ENCODE measurements at places on chromosomes 16 and 17.
A peak's percentile ranks its signal among the peaks of the same experiment; 100 is the strongest.

GRCh38 chr16:81224824-81225223, 13.7 kb upstream of the BCO1 start:
- DNase-seq: no peak

DNA sequence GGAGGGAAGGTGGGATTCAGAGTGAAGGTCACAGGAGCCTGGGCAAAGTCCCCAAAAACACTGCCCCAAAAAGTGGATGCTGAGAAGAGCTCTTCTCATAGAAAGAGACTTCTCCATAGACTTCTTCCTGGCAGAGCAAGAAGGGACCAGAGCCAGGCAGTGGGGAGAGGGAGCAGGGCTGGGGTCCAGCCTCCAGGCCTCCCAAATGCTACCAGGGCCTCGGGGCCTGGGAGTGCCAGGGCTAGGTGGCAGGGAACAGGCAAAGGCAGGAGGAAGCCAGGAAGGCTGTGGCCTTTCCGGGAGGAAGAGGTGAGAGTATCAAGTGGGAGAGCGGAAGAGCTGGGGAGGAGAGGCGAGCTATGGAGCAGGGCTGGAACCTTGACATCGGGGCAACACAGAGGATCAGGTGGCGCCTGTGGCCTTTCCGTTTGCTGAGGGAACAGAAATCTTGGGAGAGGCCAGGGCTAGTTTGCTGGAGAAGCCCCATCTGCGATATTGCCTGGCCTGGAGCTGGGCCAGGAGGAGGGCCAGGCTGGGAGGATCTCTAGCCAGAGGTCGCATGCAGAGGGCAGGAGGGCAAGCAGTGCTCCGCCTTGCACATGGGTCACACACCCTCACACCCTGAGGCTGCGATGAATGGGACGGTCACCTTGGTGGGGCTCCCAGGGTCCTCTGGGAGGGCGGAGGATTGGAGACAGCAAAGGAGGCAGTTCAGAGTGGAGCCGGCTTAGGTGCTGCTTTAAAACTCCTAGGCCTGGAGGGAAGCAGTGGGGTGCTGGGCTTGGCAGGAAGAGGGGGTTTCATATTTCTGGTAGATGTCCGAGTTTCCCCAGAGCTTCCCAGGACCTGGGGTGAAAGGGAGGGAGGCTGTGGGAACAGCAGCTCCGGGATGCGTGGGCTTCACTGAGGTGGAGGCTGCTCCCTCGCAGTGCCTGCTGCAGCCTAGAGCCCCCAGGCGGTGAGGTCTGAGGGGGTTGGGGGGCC, 3.4 kb downstream of the SLC16A5 start:
- DNase-seq: no peak

GRCh38 chr16:81855552-81856153, 76.6 kb downstream of the PLCG2 start:
- DNase-seq: no peak

GRCh38 chr17:72600934-72601333, 480.1 kb downstream of the SOX9 start:
- no peak for DNase-seq

- DNase-seq: no peak
Observed at GRCh38 chr17:46947216-46947615, 24.3 kb downstream of the GOSR2 start.

DNA sequence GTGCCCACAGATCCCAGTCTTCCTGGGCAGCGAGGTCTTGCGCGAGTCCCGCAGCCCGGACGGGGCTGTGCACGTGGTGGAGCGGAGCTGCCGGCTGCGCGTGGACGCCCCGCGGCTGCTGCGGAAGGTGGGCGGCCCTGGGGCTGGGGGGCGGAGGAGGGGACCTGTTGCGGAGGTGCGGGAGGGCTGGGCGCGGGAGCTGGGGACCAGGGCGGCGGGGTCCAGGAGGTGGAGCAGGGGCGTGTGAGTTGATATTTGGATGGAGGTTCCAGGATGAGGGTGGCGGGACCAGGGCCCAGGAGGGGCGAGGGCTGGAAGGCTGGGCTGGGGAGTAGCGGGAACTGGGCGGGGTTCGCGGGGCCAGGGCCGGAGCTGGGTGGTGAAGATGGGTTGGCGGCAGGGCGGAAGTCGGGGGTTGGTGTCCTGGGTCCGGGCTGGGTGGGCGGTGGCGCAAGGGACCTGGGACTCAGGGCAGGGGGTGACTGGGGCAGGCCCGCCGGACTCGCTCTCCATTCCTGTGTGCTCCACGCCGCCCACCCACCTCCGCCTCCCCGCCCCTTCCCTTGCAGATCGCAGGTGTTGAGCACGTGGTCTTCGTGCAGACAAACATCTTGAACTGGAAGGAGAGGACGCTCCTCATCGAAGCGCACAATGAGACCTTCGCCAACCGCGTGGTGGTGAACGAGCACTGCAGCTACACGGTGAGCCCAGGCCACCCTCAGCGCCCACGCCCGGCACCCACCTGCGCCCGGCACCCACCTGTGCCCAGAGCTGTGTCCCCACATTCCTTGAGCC, 29.6 kb downstream of the SEC14L5 start:
- no peak for DNase-seq

DNA sequence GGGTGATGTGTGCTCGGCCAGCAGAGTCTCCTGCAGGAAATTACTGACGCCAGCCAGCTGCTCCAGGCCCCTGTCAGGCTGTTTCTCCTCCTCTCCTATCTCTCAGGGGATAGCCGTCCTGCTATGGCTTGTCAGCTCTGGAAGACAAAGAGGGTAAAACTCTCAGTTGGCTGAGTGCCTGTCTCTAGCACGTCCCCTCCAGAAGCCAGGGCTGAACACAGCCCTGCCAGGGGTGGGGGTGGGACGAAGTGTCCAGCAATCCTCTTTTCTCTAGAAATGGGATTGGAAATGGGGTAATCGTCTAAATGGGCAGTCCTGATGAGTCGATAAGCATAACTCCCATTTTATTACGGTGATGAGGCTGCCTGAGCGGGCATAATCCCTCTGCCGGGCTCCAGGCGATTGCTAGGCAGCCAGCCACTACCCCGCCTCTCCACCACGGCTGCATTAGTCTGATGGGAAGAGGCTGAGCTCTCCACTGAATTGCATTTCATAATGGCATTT, 89.1 kb upstream of the GNAO1 start:
- DNase-seq: no peak

DNA sequence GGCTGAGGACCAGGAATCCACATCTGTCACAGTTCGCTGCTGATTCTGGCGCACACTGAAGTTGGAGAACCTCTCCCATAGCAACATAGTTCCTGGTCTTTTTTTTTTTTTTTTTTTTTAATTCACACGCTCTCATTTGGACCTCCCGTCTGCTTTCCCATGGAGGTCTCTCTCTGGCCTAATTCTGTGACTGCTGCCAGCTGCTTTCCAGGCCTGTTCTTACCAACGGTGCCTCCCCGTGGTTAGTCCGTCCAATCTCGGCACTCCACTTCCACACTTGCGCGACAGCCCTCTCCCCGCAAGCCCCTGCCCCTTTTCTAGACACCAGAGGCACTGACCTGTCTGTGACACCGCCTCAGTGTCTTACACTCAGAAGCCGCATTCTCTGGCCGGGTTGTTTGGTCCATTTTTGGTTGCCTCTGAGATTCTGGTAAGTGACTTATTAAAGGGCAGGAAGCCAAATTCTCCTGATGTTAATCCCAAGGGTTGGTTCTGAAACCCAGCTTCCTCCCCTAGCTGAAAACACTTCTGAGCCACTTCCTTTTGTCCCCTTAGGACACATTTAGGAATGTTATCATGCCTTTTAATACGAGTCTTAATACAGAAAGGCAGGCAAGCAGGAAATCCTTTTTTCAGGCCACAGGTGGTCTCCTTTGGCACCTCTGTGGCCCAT, 1.1 kb upstream of the AKTIP start:
- DNase-seq: peak; percentile 44

DNA sequence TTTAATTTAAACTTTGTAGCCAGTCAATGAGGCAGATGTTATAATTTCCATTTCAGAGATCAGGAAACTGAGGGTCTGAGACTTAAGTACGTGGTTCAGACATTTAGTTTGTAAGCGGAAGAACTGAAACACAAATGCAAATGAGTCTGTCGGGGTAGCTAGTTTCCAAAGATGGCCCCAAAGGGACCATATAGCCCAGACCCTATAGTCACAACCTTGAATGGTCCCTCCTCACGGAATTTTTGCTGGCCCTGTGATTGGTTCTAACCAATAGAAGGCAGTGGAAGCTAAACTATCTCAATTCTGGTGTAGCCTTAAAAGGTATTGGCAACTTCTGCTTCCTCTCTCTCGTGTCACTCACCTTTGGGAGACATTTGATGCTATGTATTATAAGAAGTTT, 7.5 kb upstream of the BCO1 start:
- no peak for DNase-seq

- no peak for DNase-seq
Observed at GRCh38 chr16:50367777-50368409, 895 bp downstream of the BRD7 start.

DNA sequence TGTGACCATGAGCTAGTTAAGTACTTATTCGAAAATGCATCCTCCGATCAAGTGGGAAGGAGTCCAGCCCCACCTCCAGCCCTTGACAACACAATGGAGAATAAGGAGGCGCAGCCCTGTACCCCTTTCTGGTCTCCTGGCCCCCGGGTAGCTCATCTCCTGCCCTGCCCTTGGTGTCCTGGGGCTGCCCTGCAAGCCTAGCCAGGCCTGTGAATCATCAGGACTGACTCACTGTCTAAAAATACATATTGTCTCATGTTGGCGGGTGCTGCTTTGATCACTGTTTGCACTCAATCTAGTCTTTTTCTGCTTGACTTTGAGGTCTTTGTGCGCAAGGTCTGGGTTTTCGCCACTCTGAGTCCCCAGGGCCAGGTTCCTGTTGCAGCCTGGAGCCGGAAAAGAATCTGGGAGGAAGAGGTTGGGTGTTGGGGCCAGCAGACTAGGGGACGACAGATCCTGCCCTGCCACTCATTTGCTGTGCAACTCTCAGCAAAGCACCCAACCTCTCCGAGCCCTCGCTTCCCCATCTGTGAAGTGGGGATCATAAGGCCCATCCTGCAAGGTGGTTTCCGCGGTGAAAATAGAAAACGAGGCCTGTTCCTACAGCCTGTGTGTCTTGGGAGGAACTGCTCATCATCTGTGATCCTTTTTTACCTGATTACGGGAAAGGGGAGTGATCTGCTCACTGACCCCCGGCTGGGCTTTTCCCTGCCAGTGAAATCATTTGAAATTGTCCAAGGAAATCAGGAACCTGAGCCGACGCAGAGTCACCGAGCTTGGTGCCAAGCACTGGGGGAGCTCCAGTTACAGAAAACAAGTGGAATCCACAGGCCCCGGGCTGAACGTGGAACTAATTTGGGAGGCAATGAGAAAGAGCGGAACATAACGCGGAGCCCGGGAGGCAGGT, 230.4 kb downstream of the PARN start:
- DNase-seq: no peak

DNA sequence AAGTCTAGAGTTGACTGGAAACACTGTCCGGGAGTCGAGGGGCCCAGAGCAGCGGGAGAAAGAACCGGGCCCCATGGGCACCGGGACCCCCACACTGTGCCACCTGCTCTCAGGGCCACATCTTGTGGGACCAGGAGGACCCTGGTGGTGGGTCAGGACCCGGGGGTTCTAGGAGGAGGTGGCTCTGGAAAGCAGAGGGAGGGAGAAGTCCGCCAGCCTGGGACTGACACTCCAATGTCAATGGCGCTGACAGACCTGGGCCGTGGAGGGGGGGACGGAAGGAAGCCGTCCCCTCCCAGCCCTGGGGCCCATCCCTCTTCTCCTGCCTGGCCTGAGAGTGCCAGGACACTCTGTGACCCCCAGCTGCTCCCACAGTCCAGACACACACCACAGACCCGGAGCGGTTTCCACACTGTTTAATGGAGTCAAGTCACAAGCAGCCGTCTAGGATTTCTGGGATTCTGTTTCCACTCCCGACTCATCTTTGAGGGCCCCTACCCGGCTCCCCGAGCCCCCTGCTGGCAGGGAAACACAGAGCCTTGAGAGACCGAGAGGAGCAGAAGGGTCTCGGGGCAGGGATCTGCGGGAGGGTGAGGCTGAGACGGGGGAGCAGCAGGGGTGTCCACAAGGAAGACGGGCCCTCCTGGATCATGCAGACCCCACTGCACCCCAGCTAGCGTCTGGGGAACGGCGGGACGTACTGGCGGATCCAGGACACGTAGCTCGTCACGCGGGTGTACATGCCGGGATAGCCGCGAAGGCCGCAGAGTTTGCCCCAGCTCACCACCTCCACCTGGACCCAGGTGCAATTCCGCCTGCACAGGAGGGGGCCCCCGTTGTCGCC, 23.5 kb upstream of the UBE2I start:
- no peak for DNase-seq

- no peak for DNase-seq
Observed at GRCh38 chr17:28041844-28042656, 427 bp upstream of the NLK start.

GRCh38 chr17:31596382-31597323, 205.2 kb downstream of the RAB11FIP4 start:
- DNase-seq: no peak

- DNase-seq: no peak
Observed at GRCh38 chr16:65005696-65006095, 116.2 kb downstream of the CDH11 start.

DNA sequence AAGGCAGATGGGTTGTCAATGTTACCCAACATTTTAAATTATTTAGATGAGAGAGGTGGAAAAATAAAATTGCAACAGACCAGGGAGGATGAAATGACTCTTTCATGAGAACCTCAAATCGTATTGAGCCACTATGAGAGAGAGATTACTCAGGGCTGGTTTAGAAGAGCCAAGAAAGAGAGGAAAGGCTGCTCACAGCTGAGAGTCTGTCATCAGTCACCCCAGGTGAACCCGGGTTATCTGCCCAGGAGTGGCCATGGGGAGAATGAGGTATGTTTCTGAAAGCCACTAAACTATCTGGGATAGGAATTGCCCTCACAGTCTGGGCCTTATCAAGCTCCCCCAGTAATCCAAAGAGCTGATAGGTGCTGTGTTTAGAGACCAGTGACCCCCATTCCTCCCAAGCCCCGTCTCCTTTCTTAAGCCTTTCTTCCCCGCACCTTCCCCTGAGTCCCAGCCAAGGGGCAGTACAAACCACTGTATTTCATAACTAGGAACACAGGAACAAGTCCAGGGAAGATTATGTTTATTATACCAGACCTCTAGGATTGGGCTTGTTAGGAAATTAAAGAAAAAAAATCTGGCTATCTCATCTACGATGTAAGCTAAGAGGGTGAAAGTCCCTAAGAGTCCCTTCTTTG, 158.9 kb upstream of the NOL11 start:
- no peak for DNase-seq

GRCh38 chr16:75252049-75252864, 833 bp upstream of the BCAR1 start:
- DNase-seq: no peak

- DNase-seq: no peak
Observed at GRCh38 chr17:65359016-65359415, 202.4 kb downstream of the AXIN2 start.

GRCh38 chr17:82031303-82031884, at the start of gene RAC3:
TSS of gene RAC3 (plus strand) at chr17:82031678. CDS start at chr17:82031762, 84 bp downstream.
- no peak for DNase-seq

GRCh38 chr17:52470553-52470952, 312.0 kb upstream of the CA10 start:
- no peak for DNase-seq

- DNase-seq: no peak
Observed at GRCh38 chr16:3188925-3189825, 1.2 kb downstream of the OR1F1 start.

GRCh38 chr17:57068222-57068658, 16.8 kb upstream of the AKAP1 start:
- no peak for DNase-seq

GRCh38 chr17:33531311-33531710, 238.2 kb upstream of the ASIC2 start:
- no peak for DNase-seq
